Stimulated activated CD4-positive, alpha-beta T cell treated with anti-CD3 and anti-CD28 coated beads, Interleukin-4, amount 100 ng/mL, for 24 hours (primary cell): ENCODE measurements at places on chromosomes 4 and X.

DNA sequence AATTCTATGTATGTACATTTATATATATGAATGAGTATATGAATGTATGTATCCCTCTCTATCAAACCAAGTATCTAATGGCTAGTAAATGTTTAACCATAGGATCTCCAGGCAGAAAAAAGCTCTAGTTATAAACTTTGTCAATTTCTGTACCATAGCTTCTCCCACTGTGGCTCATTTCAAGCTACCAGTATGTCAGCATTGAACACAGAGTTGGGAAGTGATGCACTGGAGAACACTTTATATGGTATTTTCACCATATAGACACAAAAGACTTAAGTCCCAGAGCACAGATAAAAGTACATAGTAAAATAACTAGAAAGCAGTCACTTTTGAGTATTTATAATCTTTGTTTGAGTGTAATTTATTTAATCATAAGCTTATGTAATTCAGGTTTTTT is 53.9 kb upstream of the ATP8A1 start:
- no peak for DNase-seq

- DNase-seq: no peak
Observed at GRCh38 chr4:67071641-67072040, 473.7 kb downstream of the CENPC start.

GRCh38 chrX:97482666-97483300 is 599.1 kb downstream of the RPA4 start:
- no peak for DNase-seq

GRCh38 chr4:17055788-17056187 is 157.3 kb upstream of the LDB2 start:
- no peak for DNase-seq

- DNase-seq: no peak
Observed at GRCh38 chrX:9890681-9891091, 76.5 kb upstream of the CLDN34 start.

GRCh38 chr4:6119507-6120020 is 80.8 kb downstream of the JAKMIP1 start:
- DNase-seq: no peak

DNA sequence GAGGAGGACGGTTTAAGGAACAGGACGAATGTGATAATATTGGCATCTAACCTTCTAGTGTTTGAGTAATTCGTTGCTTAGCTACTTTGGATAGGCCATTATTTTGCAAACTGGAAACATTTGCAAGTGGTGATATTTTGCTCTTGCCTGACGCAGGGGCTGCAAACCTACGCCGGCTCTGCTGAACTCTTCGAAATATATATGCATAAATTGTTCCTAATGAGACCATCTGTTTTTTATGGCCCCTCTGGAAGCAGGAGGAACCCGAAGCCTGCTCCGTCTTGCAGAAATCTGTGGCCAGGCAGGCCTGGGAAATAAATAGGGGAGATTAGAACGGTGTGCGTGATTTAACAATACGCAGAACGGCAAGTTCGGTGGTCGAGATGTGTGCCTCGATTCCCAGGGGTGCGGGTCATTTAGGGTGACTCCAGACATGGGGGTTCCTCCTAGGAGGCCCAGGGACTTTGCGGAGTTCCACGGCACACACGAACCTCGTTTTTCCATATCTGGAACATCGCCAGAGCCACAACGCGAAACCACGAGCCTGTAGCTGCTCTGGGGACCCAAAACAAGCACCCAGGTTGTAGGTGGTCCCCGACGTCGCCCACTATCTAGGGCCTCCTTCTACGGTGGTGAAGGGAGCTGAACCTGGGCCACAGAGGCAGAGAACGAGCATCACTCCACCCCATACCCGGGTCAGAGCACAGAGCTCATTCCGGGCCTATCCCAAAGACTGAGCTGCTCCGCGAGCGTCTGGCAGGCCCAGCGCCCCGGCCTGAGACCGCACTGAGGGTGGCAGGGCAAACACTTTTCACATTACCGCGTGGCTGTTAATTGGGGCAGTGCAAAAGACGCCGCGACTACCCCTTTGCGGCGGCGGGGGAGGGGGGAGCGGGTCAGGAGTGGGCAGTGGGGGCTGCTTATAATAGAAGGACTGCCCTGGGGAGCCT is 89.7 kb downstream of the BCOR start:
- no peak for DNase-seq

- no peak for DNase-seq
Observed at GRCh38 chrX:17592117-17592516, 145.2 kb upstream of the SCML1 start.

- DNase-seq: no peak
Observed at GRCh38 chr4:9599266-9599665, 155.1 kb downstream of the DEFB131A start.

DNA sequence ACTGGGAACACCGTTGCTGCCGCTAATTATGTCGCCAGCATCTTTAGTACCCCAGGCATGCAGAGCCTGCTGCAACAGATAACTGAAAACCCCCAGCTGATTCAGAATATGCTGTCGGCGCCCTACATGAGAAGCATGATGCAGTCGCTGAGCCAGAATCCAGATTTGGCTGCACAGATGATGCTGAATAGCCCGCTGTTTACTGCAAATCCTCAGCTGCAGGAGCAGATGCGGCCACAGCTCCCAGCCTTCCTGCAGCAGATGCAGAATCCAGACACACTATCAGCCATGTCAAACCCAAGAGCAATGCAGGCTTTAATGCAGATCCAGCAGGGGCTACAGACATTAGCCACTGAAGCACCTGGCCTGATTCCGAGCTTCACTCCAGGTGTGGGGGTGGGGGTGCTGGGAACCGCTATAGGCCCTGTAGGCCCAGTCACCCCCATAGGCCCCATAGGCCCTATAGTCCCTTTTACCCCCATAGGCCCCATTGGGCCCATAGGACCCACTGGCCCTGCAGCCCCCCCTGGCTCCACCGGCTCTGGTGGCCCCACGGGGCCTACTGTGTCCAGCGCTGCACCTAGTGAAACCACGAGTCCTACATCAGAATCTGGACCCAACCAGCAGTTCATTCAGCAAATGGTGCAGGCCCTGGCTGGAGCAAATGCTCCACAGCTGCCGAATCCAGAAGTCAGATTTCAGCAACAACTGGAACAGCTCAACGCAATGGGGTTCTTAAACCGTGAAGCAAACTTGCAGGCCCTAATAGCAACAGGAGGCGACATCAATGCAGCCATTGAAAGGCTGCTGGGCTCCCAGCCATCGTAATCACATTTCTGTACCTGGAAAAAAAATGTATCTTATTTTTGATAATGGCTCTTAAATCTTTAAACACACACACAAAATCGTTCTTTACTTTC is 1.8 kb downstream of the UBQLN2 start:
- DNase-seq: peak; percentile 8

- DNase-seq: no peak
Observed at GRCh38 chrX:340641-341423, 22.2 kb upstream of the GTPBP6 start.

DNA sequence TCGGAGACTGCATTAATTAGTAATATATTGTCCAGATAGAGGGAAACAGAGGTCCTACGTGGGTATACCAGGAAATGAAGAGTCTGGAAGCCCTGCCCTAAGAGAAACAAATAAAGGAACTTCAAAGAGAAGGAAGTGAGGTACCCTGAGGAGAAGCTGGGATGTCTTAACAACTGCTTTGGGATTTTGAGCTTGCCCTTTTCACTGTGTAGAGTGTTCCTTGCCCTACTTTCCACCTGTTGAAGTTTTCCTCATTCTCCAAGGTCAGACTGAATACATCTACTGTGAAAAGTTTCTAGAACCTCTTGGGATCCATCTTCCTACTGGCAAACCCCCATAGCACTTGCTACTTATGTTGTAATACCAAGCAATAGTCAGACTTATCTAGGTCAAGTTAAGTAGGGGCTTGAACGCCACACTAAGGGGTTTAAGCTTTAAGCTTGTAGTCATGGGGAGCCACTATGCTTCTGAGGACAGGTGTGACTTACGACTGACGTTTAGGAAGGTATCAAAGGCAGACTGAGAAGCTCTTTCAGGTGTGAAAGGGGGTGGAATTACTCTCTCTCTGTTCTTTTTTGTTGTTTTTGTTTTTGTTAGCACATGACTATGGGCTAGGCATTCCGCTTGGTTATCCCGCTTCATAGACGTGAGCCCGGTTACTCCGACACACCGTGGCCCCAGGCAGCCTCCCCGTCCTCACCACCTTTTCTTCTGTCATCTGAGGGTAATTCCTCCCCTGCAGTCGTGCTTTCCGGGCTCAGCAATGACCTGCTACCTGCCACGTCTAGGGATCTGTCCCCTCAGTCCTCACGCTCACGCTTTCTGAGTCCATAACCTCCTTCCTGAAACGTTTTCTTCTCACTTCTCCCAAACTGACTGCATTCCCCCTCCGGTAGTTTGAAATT is 959 bp upstream of the REST start:
- DNase-seq: peak; percentile 25

DNA sequence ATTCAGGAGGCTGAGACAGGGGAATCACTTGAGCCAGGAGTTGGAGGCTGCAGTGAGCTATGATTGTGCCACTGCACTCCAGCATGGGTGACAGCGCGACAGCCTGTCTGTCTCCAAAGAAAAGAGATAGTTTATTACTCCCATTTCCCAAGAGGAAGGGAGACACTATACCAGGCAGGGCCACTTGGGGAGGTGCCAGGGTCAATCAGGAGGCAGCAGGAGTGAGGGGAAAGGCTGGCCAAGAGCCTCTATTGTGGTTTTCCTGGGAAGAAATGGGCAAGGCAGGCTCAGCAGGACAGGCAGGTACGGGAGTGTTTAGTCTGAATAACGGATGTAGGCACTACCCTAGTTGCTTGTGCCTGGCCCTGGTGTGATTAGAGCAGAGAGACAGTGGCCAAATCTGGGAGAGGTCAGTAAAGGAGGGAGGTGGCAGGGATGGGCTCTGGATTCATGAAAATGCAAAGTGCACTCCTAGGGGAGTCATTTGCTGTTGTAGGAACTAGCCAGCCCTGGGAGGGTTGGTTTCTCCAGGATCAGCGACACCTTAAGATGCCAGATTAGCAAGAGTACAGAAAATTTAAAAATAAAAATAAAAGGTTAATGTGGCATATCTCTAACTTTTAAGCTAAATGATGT is 20.2 kb upstream of the CDKN2AIP start:
- DNase-seq: no peak

DNA sequence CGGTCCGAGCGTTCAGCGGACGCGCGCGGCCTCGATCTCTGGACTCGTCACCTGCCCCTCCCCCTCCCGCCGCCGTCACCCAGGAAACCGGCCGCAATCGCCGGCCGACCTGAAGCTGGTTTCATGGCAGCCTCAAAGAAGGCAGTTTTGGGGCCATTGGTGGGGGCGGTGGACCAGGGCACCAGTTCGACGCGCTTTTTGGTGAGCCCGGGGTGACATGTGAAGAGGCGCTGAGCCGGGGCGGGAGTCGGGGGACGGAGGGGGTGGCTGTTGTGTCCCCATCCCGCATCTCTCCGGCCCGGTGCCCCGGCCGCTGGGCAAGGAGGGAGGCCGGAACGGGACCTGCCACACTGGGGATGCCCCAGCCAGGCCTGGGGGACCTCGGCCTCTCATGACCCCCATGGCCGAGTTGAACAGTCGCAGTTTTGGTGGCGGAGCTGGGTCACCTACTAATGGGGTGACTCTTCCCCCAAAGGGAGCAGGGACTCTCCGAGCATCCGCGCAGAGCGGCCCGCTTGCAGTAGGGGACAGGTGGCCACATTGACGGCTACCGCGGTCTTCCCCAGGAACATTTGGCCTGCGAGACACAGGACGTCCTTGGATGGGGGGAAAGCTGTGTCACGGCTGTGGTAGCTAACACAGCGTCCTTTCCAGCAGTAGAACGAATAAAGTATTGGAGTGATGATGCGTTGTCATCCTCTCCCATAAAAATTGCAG is at the start of gene GK:
GK (plus strand) TSS at position 9 of the 717 bp plus-strand sequence; CDS start at position 124, 115 bp downstream.
- DNase-seq: no peak

DNA sequence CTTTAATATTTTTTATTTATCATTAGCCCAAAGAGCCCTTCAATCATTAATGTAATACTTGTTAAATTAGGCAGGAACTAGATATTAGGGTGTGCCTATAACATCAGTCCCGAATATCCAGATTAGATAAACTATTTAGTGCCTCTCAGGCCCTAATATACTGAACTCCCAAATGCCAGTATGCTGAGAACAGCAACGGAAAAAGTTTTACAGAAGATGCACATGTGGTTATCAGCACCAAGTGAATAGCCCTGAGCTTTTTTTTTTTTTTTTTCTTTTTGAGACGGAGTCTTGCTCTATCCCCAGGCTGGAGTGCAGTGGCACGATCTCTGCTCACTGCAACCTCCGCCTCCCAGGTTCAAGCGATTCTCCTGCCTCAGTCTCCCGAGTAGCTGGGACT is 13.0 kb upstream of the ELF2 start:
- DNase-seq: no peak

DNA sequence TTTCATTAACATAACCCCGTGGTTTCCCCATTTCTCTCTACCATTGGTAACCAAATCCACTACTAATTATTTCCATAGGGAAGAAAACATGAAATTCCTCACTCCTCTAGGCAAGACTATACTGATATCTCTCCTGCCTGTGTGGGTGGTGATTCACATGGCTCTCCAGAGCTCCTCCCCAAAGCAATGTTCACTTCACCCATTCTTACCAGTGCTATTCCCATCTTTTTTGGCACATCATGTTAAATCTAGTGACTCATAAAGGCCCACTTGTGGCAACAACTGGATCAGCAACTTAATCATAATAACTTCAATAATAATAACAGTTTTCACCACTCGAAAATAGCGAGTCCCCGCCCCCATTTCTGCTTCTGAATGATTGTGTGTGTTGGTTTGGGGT is 6.1 kb upstream of the HCCS start:
- no peak for DNase-seq

GRCh38 chr4:11053601-11054220 is 369.1 kb upstream of the CLNK start:
- no peak for DNase-seq

GRCh38 chr4:119337010-119337409 is 15.1 kb upstream of the FABP2 start:
- no peak for DNase-seq

- no peak for DNase-seq
Observed at GRCh38 chr4:174189392-174190015, 94.0 kb downstream of the FBXO8 start.

GRCh38 chrX:22147214-22147613 is 115.1 kb downstream of the PHEX start:
- no peak for DNase-seq

GRCh38 chr4:92186239-92186638 is 117.5 kb upstream of the GRID2 start:
- DNase-seq: no peak

- no peak for DNase-seq
Observed at GRCh38 chrX:83771664-83772063, 89.3 kb upstream of the CYLC1 start.

GRCh38 chrX:109840585-109840984 is 107.5 kb upstream of the ACSL4 start:
- DNase-seq: peak; percentile 24

DNA sequence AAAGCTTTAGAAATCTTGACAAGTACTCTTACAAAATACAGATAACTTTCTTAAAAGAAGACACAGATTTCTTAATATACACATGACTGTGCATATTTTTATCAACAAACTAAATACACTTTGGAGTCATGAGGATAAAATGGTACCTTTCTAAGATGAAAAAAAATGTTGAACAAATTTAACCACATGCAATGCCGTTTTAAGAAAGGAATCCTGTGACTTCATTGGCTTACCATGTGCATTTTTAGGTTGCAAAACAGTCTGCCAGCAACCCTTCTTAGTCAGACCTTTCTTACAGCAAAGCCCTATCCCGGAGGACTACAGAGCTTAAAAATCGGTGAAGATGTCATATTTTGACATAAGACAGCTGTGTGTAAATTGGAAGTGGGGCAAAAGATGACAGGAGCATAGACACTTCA is 51.7 kb downstream of the GASK1B start:
- DNase-seq: no peak

GRCh38 chr4:74543231-74543781 is 98.4 kb downstream of the AREG start:
- no peak for DNase-seq
